ENCODE measurements at places on chromosomes 7 and 10.
A peak's percentile ranks its signal among the peaks of the same experiment; 100 is the strongest.

DNA sequence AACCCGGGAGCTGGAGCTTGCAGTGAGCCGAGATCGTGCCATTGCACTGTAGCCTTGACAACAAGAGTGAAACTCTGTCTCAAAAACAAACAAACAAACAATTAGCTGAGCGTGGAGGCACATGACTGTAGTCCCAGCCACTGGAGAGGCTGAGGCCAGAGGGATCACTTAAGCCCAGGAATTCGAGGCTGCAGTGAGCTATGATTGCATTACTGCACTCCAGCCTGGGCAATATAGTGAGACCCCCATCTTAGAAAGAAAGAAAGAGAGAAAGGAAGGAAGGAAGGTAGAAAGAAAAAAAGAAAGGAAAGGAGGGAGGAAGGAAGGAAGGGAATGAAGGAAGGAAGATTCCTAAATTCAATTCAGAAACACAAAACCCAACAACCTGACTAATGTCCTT, 141.3 kb upstream of the TNRC18 start:
- peak; percentile 34 for DNase-seq

GRCh38 chr10:80664071-80664680, 126.5 kb downstream of the SH2D4B start:
- peak; percentile 4 for DNase-seq

GRCh38 chr7:26369593-26369992, 77.9 kb downstream of the SNX10 start:
- peak; percentile 7 for DNase-seq

GRCh38 chr7:19852192-19852591, 78.8 kb upstream of the TMEM196 start:
- peak; percentile 55 for DNase-seq

DNA sequence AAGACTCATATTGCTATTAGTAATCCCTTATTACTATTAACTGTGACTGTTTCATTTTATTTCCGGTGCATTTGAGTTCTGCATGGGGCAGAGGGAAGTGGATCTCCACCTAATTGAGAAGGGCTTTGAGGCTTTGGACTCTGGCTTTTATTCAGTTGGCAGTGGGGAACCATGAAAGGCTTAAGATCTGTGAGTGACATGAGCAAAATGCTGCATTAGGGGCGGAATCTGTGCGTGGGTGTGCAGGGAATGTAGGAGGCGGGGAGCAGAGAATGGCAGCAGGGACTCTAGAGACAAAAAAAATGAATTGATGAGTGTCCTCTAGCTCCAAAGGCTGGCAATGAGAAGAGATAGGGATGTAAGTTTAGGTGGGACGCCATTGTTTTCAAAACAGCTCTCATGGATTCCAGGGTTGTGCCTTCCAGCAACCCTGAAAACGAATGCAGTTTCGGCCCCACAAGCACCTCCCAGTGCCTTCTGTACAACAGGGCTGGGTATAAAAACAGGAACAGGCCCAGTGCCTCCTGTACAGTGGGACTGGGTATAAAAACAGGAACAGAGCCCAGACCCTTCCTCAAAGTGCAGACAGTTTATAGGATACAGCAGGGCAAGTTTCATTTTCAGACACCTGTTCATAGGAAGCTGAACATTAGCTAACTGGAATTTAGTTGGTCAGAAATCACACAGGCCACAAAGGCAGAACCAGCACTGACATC, 663.3 kb upstream of the FOXK1 start:
- DNase-seq = no peak

- no peak for DNase-seq
These were observed 61.4 kb upstream of the ADRB1 start for GRCh38 chr10:113982296-113982695.

GRCh38 chr7:11127114-11127785, 153.6 kb downstream of the PHF14 start:
- DNase-seq = no peak

GRCh38 chr10:75220274-75220673, 9.7 kb downstream of the VDAC2 start:
- no peak for DNase-seq

DNA sequence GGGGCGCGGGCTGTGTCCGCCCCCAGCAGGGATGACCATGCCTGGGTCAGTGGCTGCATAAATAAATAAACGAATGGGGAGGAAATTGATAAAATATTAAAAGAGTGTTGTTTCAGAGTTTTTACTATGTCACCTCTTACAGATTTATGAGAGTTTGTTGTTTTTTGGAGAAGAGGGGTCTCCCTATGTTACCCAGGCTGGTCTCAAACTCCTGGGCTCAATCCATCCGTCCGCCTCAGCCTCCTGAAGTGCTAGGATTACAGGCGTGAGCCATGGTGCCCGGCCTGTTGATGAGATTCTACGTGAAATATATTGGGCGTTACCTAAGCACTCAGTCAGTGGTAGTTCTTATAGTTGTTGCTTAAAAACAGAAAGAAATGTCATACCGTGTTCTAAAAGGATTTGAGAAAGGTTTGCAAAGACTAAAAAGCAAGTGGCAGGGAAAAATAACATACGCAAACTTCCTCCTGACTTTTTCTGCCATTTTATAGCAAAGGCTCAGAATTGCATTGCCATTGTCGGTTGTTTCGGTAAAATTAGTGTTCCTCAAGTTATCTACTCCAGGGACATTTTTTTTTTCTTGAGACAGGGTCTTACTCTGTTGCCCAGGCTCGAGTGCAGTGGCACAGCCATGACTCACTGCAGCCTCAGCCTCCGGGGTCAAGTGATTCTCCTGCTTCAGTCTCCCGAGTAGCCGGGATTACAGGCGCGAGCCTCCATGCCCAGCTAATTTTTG, 39.5 kb upstream of the FOXK1 start:
- no peak for DNase-seq

DNA sequence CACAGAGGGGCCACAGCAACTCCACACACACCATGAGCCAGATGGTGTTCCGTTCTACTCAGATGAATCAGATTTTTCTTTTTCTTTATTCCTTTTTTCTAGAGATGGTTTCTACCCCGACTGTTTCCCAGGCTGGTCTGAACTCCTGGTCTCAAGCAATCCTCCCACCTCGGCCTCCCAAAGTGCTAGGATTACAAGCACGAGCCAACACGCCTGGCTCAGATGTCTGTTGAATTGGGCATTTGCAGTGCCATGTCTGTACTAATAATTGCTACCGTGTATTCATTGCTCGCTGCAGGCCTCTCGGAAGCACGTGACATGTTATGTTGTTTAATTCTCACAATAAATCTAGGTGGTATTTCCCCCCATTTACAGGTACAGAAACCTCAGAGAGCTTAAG, 67.2 kb downstream of the RABGEF1 start:
- DNase-seq = no peak

DNA sequence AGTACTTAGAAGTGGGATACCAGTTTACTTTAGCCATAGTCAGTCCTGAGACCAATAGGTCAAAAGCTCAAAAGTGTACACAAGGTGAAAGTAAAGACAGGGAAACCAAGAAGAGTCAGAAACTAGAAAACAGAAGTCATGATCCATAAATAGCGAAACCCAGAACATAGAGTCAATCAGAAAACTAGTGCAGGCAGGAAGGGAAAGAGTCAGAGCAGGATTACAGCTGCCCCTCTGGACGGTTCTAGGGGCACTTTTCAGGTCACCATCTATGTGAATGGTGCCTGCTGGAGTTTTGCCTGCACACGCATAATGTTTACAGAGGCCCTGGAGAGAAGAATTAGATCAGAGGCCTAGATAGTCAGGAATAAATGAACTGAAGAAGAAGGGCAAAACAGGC, 22.4 kb upstream of the DMTF1 start:
- no peak for DNase-seq

DNA sequence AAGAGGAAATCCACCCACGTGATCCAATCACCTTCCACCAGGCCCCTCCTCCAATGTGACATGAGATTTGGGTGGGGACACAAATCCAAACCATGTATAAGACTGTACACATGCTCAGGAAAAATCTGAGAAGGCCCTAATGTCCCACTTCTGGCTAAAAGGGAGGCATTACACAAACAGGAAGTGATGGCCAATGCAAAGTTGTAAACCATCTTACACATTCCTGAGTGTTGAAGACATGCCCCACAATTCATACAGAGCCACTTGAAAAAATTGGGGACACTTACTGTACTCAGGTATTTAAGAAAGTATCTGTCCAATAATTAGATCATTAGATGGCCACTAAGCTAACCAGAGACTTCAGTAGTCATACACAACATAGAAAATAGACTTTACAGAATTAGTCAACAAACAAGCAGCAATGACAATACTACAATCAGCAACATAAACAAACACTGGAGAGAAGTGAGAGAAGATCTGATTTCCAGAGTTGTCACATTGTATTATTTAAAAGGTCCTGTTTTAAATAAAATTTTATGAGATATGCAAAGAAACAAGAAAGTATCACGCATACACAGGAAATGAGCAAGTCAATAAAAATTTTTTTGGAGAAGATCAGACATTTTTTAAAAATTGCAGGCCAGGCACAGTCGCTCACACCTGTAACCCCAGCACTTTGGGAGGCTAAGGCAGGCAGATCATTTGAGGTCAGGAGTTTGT, 143.3 kb downstream of the DGKI start:
- no peak for DNase-seq

- no peak for DNase-seq
These were observed 21.9 kb upstream of the ELN start for GRCh38 chr7:74006032-74006431.

DNA sequence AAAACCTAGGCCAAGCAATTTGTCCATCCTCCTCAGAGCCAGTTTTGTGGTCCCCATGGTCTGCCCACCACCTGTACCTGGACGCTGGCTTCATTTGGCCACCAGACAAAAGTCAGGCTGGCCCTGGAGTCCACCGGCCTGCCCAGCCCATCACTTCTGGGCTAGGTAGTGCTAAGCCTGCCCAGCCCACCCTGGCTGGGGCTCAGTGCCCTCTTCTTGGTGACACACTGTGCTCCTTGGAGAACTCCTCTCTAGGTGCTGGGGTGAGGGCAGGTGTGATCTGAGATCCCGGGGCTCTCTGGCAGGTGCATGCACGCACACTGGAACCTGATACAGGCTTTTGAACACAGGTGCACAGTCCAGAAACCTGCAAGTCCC, 1.1 kb downstream of the AIFM2 start:
- no peak for DNase-seq

DNA sequence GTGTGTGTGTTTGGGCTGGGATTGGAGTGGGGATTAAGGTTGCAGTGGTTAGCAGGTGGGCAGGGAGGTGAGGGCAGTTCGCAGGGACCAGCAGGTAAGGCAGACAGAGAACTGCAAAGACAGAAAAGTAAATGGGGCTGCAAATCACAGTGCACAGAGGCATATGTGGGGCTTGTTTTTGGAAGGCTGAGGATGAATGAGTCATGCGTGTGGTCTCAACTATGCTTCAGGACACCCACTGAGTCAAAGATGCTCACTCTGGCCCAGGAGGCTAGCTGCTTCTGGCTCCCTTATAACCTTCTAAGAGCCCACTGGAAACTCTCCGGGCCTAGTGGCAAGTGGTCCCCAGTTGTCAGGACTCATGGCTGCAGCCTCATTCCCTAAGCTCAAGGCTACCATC, 118.2 kb downstream of the ZNF248 start:
- no peak for DNase-seq

GRCh38 chr10:69663369-69663947, 33.4 kb downstream of the FAM241B start:
- no peak for DNase-seq

- no peak for DNase-seq
These were observed 43.8 kb downstream of the TCERG1L start for GRCh38 chr10:131267814-131268095.

GRCh38 chr7:135238112-135238744, 4.6 kb downstream of the STRA8 start:
- DNase-seq = no peak

DNA sequence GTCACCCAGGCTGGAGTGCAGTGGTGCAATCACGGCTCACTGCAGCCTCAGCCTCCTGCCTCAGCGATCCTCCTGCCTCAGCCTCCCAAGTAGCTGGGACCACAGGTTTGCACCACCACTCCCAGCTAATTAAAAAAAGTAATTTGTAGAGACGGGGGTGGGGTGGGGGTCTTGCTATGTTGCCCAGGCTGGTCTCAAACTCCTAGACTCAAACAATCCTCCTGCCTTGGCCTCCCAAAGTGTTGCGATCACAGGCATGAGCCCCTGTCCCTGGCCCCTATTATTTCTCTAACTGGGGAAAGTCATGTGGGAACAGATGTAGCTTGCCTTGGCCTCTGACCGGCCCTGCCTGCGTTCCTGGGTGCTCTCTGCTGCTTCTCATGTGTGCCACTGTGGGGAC, 178.7 kb downstream of the RNF216 start:
- DNase-seq = no peak

GRCh38 chr10:33600381-33600780, 265.9 kb upstream of the NRP1 start:
- DNase-seq = no peak

GRCh38 chr7:51316666-51317581, at the start of gene COBL:
Gene COBL, minus strand, starts transcription at chr7:51316809. Its CDS starts 176 bp downstream, at chr7:51316633.
- peak; percentile 44 for DNase-seq

DNA sequence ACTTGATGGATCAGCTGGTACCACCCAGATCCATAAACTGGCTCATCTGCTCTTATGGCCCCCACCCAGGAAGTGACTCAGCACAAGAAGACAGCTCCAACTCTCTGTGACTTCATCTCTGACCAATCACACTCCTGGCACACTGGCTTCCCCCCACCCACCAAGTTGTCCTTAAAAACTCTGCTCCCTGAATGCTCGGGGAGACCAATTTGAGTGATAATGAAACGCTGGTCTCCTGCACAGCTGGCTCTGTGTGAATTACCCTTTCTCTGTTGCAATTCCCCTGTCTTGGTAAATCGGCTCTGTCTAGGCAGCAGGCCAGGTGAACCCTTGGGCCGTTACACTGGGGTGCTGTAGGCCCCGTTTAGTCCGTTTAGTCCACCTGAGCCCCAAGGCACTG, 23.4 kb upstream of the BNIP3 start:
- DNase-seq = no peak

DNA sequence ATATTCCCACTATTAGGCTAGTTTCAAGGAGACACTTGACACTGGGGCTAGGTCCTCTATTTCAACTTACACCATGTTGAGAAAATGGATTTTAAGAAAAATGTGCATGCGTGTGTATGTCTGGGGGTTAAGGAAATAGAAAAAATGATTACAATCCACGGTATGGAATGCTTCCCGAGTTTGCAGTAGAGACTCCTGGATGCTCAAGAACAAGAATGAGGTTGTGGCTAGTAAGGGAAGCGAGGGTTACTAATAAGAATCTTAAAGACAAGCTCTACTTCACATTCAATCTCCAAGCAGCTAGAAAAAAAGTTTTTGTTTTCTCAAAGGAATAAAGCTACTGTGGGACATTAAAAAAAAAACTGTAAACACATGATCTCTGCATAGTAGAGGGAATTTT, 54.7 kb downstream of the ANK3 start:
- DNase-seq = no peak

DNA sequence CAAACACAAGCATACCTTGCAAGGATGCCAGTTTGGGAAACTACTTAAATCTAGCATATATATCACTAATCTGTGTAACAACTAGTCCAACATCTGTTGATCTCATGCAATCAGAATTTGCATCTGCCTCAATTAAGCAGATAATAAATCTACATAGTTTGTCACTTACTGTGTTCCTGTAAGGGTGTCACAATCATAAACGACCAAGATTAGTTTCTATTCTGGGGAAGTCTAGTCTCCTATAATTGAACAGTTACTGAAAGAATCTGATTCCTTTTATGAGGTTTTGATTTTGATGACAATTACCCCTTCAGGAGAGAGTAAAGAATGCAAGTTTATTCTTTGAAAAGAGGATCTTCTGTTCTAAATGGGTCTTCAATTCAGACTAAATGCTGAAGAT, 85.5 kb upstream of the LRRN3 start:
- DNase-seq = no peak

- DNase-seq = no peak
These were observed 59.7 kb downstream of the TFAM start for GRCh38 chr10:58444876-58445275.

GRCh38 chr10:105398202-105398601, 757.1 kb downstream of the SORCS3 start:
- DNase-seq = no peak

- DNase-seq = no peak
These were observed 80.3 kb downstream of the SND1 start for GRCh38 chr7:127732306-127732705.
